ENCODE measurements at places on chromosomes 3 and 15.

- DNase-seq, result no peak
These were observed 192.8 kb upstream of the ST8SIA2 start for GRCh38 chr15:92200891-92201290.

GRCh38 chr15:90382320-90382719, 5.7 kb upstream of the IQGAP1 start:
- DNase-seq, result no peak

- DNase-seq, result no peak
These were observed 279.0 kb upstream of the WNT5A start for GRCh38 chr3:55765906-55766701.

DNA sequence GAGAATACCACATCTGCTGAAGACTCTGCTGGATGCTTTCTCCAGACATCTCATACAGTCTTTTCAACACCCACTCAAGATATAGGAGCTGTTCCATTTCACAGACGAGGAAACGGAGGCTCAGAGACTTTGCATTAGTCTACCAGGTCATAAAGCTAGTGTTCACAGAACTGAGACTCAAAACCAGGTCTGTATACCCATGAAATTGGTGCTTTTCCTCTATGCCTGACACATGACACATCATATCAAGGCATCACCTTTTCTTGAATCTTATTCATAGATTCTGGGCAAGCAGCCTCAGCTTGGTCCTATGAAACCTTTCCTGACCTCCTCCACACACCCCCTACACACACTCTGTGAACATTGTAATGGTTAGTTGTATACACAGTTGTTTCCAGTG, 101.2 kb downstream of the LPP start:
- DNase-seq, result no peak

GRCh38 chr3:18405141-18405540, 20.0 kb downstream of the SATB1 start:
- DNase-seq, result no peak

GRCh38 chr15:49495993-49496753, 73.1 kb downstream of the FGF7 start:
- no peak for DNase-seq

- DNase-seq, result no peak
These were observed 84.9 kb downstream of the HMG20A start for GRCh38 chr15:77505556-77505955.

DNA sequence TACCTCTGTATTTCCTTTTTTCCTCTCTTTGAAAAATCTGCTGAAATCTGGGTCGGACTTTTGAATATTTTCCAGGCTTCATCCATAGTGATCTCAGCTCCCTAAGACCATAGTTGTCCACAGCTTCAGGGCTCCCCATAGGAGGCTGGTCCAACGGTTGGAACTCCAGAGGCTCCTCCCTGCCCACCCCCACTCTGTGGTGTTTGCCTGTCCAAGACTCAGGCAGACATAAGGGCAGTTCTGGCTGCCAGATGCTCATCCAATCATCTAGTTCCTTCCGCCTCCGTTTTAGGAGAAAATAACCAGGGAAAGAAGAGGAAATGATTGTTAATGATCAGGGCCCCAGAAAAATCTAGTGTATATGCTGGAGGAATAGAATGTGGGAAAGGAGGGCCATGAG, 27.9 kb upstream of the PRTG start:
- no peak for DNase-seq

DNA sequence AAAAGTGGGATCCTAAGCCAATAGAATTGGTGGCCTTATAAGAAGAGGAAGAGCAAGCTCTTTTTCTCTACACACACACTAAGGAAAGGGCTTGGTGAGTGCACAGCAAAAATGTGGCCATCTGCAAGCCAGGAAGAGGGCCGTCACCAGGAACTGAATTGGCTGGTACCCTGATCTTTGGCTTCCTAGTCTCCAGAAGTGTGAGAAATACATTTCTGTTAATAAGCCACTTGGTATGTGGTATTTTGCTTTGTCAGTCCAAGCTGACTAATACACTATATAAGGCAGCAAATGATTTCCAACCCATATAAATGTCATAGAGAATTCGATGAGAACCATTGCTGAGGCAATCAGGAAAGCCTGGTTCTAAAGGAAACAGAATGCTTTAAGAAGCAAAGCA, 816.3 kb upstream of the SEMA6D start:
- DNase-seq, result no peak

- DNase-seq, result no peak
These were observed 291.2 kb downstream of the FAM43A start for GRCh38 chr3:194976874-194977273.

GRCh38 chr15:37289109-37289765, 188.9 kb upstream of the MEIS2 start:
- peak; percentile 13 for DNase-seq

DNA sequence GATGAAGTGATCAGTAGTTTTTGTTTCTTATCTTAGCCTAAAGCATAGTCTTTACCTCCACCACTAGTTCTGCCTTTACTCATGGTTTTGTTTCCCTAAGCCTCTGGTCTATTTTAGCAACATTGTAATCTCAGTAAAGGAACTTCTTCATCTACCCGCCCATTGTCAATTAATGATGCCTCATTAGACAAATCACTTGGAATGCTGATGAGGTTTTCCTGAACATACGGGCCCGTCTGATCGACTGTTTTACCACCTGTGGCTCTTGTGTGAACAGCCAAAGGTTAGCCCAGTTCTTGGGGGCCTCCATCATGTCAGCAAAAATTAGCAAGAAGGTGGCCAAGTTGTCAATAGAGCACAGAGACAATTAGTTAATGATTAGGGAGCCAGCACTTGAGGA, 470.1 kb upstream of the ARRDC4 start:
- DNase-seq, result no peak

DNA sequence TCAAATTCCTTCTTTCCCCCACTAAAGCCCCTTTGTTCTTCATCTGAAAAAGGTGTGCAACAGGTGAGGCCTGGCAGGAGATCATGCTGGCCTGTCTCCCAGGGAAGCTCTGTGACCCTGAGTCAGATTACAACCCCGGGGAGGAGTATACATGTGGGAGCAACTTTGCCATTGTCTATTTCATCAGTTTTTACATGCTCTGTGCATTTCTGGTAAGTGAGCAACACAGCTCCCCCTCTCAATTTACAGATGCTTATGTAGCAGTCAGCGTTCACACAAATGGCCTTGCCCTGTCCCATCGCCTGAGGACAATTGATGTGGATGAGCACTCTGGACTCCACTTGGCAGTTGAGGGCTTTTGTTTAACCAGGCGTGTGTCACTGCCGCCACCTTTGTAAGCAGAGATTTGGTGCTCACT, 70.4 kb downstream of the CHDH start:
- DNase-seq, result no peak

DNA sequence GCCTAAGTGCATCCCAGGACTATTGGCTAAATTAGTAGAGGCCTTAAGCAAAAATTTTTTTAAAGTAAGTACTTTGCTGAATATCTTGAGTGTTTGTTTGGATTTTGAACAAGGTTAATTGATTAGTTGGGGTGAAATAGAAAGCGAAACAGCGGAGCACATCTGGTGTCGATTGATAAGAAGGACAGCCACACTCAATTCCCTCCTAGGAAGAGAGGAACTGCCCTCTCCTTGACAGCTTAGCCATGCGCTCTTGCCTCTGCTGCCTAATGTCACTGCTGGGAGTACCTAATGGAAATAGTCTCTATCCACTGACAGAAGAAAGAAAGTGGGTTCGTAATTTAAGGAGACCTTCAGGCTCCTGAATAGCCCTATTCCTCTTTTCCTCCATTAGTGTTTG, 943.6 kb downstream of the DIPK2A start:
- no peak for DNase-seq

DNA sequence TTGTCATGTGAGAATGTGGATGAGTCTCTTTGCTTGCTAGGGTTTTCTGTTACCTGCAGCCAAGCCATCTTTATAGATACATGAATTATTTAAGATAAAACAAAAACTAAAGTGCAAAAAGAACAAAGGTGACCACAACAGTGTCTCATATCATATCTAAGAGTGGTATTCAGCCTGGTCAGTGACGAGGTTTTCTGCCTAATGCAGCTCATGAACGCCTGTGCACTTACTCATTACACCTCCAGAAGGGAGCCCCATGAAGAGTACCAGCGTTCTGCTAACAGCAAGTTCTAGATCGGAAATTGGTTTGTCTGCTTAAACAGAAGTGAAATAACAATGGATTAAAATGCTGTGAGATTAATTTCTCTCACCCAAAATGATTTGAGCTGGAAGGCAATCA, 19.2 kb downstream of the PXYLP1 start:
- no peak for DNase-seq

DNA sequence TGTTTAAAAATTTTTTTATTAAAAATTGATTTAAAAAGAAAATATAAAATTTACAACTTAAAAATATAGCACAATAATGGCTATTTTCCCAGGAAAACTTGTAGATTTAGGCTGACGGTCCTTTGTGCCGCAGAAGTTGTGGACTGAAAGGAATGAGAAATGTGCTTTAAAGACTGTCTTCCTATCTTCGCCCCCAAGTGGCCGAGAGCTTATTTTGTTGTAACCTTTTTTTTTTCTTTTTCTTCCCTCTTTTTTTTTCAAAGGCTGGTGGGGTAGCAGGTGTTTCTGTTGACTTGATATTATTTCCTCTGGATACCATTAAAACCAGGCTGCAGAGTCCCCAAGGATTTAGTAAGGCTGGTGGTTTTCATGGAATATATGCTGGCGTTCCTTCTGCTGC, 15.5 kb downstream of the SLC25A26 start:
- peak; percentile 11 for DNase-seq

GRCh38 chr3:32303399-32303747, 64.9 kb downstream of the CMTM8 start:
- no peak for DNase-seq

- DNase-seq, result no peak
These were observed 152.5 kb downstream of the FOXP1 start for GRCh38 chr3:71430941-71431552.

DNA sequence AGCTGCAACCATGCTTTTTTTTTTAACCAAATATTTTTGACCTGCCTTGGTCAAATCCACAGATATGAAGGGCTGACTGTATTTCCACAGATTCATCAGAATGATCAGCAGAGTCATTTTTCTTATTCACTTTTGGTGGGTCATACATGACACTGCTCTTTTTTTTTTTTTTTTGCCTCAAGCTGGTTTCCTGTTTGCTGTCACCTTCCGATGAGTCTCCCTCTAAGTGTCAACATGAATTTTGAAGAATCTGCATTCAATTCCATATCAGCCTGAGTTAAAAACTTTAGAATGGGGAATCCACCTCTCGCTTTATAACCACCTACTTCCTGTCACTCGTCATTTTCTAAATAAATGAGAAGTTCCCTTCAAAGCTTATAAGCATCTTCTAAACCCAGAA, 2.2 kb upstream of the SLC12A8 start:
- DNase-seq, result no peak

GRCh38 chr3:149038322-149038721, 47.0 kb downstream of the GYG1 start:
- DNase-seq, result no peak

DNA sequence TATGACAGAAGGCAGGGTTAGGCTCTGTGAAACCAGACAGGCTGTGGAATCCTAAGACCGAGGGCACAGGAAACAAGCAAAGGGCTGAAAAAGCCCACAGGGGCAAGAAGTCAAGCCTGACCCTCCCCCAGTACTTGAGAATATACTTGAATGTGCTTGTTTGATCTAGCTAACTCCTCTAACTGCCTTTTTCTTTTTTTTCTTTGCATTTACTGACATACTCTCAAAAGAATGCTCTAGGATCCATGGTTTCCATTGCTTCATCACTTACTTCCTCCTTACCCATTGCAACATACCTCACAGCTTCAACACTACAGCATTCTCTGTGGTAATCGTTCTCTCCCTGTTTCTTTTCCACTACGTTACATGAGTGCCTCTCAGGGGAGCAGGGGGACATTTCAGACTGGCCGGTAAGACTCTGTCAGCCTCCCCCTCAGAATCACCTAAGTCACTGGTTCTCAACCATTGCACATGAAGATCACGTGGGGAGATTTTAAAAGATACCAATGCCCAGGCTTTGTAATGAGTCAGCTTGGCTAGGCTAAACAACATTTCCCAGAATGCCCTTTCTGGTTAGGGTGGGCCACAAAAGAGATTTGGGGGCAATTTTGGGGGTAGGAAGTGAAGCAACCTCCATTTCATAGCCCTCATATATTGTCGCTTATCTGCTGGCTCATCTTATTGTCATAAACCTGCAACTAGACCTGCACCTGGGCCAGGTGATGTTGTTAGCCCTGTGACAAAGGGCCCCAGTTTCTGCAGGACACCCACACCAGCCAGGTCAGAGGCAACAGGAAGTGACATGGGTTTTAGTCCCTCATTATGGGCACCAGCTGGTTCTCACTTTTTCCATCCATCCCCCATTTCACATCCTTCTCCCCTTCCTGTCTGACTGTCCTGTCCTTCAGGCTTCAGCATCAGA, 24.6 kb upstream of the RSL24D1 start:
- peak; percentile 99 for DNase-seq

DNA sequence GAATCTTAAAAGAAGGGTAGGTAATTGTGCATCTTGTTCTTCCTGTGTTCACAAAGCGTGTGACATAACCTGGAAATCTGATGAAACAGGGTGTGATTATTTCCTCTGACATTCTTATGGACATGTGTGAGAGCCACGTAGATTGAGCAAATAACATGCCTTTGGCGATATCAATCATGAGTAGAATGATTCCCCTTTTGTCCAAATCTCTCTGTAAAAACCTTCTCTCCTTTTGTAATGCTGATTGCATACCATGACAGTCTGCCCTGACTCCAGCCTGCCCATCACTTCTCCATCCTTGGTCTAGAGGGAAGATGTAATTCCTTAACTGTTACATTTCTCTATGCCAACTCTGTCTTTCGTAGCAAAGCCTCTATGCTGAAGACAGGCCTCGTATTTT, 115.0 kb downstream of the IL5RA start:
- no peak for DNase-seq

GRCh38 chr3:124078953-124079911, 87.3 kb upstream of the ROPN1 start:
- peak; percentile 31 for DNase-seq

DNA sequence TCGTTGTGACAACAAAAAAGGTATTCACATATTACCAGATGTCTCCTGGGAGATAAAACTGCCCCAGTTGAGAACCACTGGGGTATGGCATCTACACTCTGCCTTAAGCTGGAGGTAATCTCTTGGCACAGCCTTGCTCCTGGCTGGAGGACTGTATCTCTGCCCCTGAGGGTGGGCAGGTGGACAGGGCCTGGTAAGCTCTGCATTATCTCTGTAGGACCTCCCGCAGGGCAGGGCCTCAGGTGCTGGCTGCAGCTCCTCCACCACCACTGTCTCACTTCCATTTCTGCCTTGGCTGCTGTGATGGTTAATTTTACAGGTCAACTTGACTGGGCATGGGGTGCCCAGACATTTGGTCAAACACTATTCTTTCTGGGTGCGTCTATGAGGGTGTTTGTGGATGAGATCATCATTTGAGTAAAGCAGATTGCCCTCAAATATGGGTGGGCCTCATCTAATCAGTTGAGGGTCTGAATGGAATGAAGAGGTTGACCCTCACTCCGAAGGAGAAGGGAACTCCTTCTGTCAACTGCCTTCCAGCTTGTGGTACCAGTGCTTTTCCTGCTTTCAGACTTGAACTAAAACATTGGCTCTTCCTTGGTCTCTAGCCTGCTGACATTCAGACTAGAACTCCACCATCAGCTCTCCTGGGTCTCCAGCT, 9.8 kb upstream of the RHCG start:
- DNase-seq, result no peak

GRCh38 chr3:72178463-72179106, 393.6 kb upstream of the PROK2 start:
- DNase-seq, result no peak
